ENCODE measurements at places on chromosomes 5 and 9. TPM values are rescaled to one million over a fixed set of nuclear protein-coding genes. Genes with fewer than 3 reads are reported as not detected.

CER1 gene
- not detected for polyA plus RNA-seq

WNT8A gene
- polyA plus RNA-seq: not detected

SNCB gene
- polyA plus RNA-seq: 2.3 TPM

RELL2 gene
- 4.0 TPM for polyA plus RNA-seq

PCDHA10 gene
- 0.09 TPM for polyA plus RNA-seq

IL9 gene
- polyA plus RNA-seq: not detected

HTR1A gene
- polyA plus RNA-seq: not detected

EMB gene
- polyA plus RNA-seq: 9.5 TPM

NREP gene
- 364 TPM for polyA plus RNA-seq

CDH9 gene
- not detected for polyA plus RNA-seq

GZMA gene
- polyA plus RNA-seq: not detected

LCP2 gene
- polyA plus RNA-seq: not detected

CDKN2A gene
- polyA plus RNA-seq: 25.3 TPM

PCSK1 gene
- polyA plus RNA-seq: not detected

Measured in fibroblast of lung (primary cell).